ENCODE measurements at places on chromosomes 6 and 20.
A peak's percentile ranks its signal among the peaks of the same experiment; 100 is the strongest.

GRCh38 chr6:157757430-157758403 is 65.3 kb upstream of the SNX9 start:
- DNase-seq: no peak

- DNase-seq: no peak
Observed at GRCh38 chr20:1473246-1474220, 6.9 kb upstream of the NSFL1C start.

DNA sequence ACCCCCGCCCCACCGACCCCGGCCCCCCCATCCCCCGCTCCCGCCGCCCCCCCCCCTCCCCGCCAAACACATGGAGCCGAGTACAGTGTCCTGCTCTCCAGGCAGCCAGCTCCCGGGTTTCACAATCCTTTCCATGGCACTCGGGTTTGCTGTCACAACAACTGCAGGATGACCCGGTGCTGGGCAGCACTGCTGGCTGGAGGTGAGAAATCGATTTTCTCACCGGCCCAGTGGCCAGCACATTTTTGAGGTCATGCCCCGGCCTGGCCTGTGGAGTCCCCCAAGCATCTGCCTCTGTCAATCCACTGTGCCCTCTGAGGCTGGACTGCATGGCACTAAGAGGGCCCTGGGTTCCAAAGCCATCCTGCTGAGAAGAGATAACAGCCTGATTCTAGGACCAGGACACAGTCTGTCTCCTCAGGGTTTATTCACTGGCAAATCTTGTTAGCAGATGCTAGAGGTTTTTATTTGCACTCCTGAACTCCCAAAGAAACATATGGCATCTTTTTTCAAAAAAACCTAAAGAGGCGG is 129.5 kb downstream of the NFATC2 start:
- DNase-seq: no peak

DNA sequence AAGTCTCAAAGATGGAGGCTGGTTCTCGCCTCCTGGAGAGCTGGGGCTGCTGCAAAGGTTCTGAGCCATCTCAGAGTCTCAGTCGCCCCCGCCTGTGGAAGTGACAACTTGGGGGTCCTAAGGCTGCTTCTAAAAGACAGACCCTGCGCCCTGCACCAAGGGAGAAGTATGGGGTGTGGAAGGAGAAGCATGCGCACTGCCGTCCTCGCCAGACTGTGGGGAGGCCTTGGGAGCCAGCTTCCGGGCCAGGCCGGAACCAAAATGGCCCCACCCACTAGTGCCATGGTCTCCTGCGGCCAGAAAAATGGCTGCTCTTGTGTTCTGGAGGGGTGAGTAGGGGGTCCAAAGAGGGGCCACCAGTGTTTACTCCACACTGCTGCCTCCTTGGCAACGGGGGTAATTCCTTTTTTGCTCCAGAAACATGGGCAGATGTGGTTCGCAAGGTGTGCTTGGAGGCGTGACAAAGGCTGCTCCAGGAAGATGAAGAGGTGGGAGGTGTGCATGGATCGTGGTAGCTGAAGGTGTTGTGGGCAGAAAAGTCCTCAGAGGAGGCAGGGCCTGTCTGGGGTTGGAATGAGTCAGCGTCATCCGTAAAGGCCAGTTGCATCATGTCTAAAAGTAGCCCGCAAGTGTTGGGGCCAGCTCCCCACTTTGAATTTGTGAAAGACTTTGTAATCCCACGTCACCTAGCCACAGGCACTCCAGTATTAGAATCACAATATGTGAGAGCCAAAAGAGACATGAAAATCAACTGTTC is 329.8 kb upstream of the SOX4 start:
- peak; percentile 36 for DNase-seq
